Epithelial cell of prostate (primary cell): ENCODE measurements at places on chromosomes 16 and 17.

DNA sequence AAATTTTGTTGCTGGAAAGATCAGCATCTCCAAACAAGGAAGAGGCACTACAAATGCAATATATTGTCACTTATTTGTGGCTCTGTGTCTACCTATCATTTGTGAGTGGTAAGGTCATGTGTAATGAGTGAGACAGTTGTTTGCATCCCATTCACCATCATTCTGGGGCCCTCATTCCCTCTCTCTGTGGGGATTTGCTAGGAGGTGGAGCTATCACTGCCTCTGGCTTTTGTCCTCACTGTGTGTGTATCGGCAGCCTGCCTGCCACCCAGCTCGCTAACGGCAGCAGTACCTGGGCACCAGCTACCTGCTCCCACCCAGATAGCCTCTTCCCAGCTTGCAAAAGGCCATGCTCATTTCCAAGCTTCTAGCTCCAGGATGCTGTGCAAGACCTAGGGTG lies 379.2 kb upstream of the ZFHX3 start:
- no peak for DNase-seq

DNA sequence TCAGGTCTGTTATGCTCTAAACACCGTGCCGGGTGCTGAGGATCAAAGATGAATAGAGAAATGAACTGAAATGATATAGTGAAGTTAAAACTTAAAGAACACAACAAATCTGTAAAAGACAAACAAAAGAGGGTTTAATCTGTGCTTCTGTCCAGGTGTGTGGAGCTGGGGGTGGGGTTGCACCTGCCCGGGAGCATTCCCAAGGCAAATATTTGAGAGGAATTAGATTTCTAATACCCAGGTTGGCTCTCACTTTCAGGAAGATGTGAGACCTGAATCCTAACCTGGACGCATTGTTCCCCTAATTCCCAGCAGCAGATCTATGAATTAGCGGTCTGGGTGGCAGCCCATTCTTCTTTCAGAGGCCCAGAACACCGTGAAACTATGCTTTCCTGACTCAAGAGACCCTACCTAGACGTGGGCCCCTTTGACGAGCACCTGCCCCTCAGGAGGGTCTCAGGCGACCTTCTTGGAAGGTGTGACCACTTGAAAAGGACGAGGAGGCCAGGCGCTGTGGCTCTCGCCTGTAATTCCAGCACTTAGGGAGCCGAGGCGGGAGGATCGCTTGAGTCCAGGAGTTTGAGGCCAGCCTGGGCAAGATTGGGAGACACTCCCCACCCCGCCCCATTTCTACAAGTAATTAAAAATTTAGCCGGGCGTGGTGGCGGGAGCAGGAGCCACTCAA lies 677 bp upstream of the RANGRF start:
- DNase-seq, result no peak

GRCh38 chr17:74020522-74020921 lies 183.0 kb upstream of the RPL38 start:
- DNase-seq, result no peak

GRCh38 chr16:28062847-28063521 lies 530 bp downstream of the GSG1L start:
- no peak for DNase-seq

- DNase-seq, result no peak
These were observed 6.8 kb downstream of the KCNH6 start for GRCh38 chr17:63529711-63530556.
